ENCODE measurements at places on chromosomes 4 and X.

DNA sequence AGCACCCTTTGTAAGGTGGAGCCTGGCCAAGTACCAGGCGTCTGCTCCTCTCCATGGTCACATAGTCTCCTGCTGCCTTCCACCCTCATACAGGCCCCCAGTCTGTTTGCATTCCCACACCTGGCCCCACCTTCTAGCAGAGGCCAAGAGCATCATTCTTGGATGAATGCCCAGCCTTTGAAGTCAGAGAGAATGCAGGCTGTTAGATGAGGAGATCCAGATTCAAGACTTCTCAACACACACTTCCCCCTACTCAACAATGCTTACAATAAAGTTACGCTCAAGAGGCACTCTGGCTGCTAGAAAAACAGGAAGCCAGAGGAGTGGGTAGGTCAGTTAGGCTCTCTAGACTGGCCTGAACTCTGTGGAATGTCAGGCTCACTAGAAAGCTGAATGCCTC is 43.3 kb downstream of the SHROOM4 start:
- DNase-seq, result peak; percentile 77

- DNase-seq, result no peak
Measured at GRCh38 chr4:116066711-116067245, 953.4 kb upstream of the NDST4 start.

- DNase-seq, result peak; percentile 5
Measured at GRCh38 chr4:65656008-65656407, 14.3 kb downstream of the EPHA5 start.

- no peak for DNase-seq
Measured at GRCh38 chrX:105462186-105462585, 241.7 kb upstream of the TEX13A start.

- DNase-seq, result no peak
Measured at GRCh38 chr4:30600246-30601017, 119.7 kb upstream of the PCDH7 start.

GRCh38 chrX:46819136-46819535 is 17.7 kb upstream of the RP2 start:
- DNase-seq, result no peak

- no peak for DNase-seq
Measured at GRCh38 chrX:71103110-71103983, 3.2 kb downstream of the CXorf65 start.

DNA sequence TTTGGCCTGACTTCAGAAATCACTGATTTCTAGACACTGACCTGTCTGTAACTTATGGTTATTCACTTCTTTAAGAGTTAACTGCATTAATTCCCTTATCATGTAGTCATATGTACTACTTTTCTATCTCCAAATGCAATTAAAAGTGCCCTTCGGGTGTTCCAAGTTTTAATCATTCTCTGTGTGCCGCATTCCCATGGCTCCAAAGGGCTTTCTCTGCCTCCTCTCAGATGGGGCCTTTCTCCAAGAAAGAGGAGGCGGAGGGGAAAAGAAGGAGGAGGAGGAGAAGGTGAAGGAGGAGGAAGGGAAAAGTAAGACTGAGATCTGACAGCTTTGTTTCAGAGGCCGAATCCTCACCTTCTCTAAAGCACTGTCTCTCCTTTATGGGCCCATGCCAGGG is 325.8 kb downstream of the LDB2 start:
- no peak for DNase-seq

DNA sequence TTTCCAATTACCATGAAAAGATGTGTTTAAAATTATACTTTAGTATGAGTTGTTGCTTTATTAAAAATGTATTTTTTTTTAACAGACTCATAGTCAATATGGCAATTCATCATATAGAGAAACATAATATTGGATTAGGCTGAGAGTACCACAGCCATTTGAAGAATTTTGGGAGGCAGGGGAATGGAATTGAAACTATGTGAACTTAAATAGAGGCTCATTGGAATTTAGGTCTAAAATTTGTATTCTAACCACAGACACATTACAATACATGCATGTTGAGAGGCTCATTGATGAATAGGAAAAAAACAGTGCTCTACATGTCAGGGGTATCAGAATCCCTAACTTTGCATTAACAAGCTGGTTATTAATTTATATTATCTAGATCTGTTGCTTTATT is 269.6 kb downstream of the DKK2 start:
- DNase-seq, result no peak

GRCh38 chr4:146465628-146466027 is 56.1 kb downstream of the SLC10A7 start:
- DNase-seq, result no peak

- no peak for DNase-seq
Measured at GRCh38 chr4:174324236-174324635, 40.5 kb downstream of the CEP44 start.

DNA sequence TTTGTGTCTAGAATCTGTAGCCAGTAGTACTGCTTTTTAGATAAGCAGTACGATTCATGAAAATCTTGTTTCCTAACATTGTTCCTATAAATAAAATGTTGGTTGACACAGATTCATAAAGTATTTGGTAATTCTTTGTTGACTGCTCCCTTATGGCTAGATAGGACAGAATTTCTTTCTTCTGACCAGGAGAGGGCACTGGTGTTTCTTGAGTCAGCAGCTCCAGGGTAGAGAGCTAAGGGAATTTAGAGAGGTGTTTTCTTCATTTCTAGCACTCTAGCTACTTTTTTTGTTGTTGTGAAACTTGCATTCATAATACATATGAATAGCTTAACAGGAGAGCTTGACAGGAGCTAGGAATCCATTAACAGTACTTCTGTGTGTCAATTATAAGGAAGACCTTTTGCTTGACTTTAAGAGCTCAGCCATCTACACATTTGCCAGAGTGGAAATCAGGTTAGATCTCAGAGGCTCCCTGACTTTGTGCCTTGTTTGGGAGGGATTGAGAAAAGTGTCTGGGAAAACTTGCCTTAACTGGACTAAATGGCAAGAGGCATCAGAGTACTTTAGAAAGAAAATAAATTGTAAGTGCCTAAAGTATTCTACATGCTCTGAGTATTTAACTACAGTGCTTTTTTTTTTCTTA is 756.1 kb downstream of the SH3BGRL start:
- peak; percentile 41 for DNase-seq

DNA sequence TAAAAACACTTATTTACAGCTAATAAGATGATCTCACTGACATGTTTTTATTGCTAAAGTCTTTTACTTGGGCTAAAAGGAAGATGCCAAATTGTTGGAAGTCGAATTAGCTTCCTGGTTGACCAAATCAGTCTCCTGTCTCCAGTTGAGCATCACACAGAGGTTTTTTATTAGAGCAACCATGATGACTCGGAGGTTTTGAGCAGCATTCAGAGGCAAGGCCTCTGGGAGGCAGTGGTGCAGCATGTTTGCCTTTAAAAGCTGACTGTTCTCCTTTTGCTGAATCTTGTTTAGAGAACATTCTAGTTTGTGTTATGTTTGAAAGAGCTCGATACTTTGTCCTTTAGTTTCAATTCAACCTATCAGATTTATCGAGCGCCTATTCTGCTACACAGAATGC is 2.1 kb downstream of the UCHL1 start:
- peak; percentile 45 for DNase-seq

DNA sequence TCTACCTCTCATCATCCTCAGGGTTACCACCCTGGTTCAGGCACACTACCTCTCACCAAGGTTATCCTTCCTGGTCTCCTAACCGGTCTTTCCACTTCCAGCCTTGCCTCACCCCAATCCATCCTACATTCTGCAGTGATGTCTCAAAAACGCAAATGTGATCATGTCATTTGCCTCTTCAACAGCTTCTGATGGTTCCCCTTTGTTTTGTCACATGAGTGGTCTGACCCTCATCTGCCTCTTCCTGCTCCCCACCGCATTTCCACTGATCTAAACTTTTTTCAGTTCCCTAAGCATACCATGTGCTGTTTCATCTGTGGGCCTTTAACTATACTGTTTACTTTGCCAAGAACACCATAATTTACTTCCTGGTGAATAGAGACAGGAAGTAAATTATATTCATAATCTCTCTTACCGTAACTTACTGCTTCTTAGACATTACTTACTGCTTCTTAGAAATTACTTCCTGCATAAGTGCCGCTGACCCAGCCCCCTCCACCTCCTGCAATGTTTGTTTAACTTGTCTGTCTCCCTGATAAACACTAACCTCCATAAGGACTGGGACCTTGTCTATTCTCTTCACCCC is 27.1 kb upstream of the NSUN7 start:
- no peak for DNase-seq

GRCh38 chr4:16449406-16449805 is 223.1 kb upstream of the TAPT1 start:
- no peak for DNase-seq

- DNase-seq, result no peak
Measured at GRCh38 chrX:44305921-44306320, 37.6 kb downstream of the EFHC2 start.

DNA sequence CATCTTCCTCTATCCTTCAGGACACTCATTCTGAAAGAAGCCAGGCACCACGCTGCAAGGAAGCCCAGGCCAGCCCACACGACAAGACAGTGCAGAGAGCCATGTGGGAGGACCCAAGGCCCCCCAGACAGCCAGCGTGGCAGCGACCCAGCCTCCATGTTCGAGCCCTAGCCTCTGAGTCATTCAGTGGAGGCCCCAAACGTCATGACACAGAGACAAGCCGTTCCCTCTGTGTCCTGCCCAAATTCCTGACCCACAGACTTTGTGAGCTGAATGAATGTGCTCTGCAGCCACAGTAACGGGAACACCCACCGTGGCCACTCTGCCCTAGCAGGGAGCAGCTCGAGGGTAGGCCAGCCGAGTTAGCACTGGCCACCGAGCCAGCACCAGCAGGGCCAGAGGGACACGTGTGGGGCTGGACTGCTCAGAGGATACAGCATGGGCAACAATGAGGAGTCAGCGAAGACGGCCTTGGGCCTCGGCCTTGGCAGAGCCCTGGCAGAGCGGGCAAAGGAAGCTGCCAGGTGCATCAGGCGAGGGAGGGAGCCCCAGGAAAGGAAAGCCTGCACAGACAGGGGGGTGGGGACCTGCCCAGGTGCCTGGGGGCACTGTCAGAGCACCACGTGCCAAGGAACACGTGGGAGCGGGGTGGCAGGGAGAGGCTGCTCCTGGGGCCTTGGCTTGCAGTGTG is 8.6 kb downstream of the BLOC1S4 start:
- DNase-seq, result no peak

- DNase-seq, result no peak
Measured at GRCh38 chr4:174579421-174579820, 57.1 kb upstream of the HPGD start.

- peak; percentile 30 for DNase-seq
Measured at GRCh38 chr4:95095348-95095974, 337.7 kb downstream of the BMPR1B start.

DNA sequence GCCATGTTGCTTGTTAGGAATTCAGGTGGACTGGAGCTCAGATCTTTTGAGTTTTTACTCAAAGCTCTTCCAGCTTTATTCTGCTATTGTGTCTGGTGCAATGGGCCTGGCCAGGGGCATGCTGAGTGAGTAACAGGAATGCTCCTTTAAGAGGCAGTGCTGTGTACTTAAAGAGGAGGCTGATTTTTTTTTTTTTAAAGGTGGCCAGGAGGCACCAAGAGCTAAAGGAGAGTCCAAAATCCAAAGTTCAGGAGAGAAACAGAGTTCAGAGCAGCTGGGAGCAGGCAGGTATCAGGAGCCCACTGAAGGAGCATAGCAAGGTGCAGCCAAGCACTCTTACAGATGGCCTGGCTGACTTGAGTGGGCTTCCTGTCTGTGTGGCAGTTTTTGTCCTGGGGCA is 178.7 kb downstream of the FMR1NB start:
- no peak for DNase-seq

DNA sequence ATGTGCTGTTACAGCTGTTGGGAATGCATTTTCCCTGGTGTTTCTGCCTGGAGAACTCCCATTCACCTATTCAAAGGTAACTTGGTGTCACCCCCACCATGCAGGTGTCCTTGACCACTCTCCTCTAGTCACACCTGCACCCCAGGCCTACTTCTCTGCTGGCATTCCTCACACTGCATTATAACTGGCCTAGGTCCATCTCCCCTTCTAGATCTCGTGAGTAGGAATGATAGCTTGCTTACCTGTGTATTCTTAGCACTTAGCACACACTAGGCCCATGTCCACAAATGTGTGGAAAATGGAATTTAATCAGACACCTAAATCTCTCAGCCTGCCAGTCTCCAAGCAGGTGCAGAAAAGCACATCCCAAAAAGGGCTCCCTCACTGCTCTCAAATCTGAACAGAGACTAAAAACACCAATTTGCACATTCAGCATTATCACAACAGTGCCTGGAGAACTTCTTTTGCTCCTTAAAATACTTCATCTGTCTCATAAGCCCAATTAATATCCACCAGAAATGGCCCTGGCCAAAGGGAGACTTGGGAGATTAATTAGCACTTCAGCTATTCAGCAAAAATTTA is 18.3 kb downstream of the SCD5 start:
- DNase-seq, result no peak

DNA sequence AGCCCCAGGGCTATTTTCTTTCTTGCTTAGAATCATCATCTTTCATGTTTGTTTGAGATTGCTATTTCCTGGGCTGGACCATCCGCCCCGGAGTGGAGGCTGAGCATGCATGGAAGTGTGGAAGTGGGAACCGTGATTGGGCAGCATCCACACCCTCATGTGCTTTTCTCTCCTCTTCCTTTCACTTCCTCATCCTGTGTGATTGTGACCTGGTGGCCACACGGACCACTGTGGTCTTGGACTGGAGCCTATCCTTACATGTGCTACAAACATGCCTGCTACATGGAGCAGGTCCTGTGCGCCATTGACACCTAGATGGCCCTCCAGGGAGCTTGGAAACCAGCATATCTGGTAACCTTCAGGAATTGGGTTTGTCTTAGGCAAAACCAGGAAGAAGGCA is 175.9 kb upstream of the LCORL start:
- DNase-seq, result no peak

DNA sequence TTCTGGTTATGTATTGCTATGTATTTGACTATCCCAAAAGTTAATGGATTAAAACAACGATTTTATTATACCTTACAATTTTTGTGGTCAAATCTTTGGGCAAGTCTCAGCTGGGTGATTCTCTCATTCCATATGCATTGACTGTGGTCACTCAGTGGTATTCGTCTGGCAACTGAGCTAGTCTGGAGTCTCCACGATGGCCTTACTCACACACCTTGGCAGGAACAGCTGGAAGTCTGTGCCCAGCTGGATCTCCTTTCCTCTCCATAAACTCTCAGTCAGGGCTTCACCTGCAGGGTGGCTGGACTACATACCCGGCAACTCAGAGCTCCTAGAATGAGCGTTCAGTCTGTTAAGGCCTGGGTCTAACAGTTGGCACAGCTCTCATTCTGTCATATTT is 141.1 kb upstream of the WDFY3 start:
- no peak for DNase-seq

Measured in SW480 (cell line).